Panc1 (cell line): ENCODE measurements at places on chromosomes 11 and 22.

GRCh38 chr11:47333886-47334443 lies 18.5 kb downstream of the MYBPC3 start:
- DNase-seq = no peak

GRCh38 chr11:95556342-95557163 lies 233.0 kb downstream of the FAM76B start:
- no peak for DNase-seq

DNA sequence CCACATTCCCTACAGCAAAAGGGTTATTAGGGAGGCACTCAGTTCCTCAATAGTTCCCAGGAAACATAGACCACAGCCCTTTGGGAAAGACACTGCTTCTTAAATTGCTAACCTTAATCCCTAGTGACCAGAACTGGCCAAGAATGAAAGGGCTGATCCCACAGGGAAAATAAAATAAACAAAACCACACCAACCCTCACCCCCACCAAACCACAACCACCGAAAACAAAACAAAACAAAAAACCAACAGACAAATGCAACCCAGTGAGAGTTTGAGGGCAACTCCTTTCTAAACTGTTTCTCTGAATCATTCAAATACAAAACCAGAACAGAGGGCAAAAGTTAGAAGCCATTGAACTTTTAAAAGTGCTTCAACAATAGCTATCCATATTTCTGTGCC lies 57.2 kb downstream of the NAV2 start:
- DNase-seq = no peak

GRCh38 chr11:95563859-95564258 lies 225.7 kb downstream of the FAM76B start:
- DNase-seq = no peak

GRCh38 chr11:2933375-2934020 lies 4.3 kb upstream of the PHLDA2 start:
- DNase-seq = peak; percentile 84

DNA sequence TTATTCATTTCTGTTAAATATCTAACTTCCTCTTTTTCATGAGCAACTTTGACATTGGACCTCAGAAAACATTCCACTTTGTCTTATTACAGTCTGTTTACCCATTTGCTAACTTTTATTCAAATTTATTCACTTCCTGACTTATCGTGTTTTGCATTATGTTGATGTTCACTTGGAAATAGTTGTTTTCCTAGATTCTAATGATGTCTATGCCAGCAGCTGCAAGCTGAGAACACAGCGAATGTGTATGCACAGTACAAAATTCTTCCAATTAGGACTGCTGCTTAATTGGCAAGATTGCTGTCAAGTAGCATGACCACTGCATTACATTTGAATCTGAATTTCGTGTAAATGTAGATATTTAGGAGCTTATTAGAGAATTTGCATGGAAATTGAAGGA lies 61.5 kb upstream of the GRIA4 start:
- DNase-seq = no peak

DNA sequence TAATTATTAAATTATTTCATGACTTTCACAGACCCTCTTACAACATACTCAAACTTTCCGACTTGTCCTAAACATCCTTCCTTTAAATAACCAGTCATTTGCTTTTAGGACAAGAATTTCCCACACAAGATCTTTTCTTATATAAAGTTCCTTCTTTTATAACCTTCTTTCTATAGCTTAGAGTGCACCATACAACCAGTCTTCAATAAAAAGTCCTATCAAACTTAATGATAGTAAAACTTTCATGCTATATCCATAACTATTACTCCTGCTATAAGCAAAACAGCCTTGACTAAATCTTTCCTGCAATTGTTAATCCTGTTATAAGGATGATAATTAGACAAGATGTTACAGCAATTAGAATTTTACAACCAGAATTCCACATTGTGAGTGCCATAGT lies 47.4 kb downstream of the ZNF280B start:
- no peak for DNase-seq

- no peak for DNase-seq
These were observed 97.5 kb downstream of the PARVA start for GRCh38 chr11:12474871-12475270.

DNA sequence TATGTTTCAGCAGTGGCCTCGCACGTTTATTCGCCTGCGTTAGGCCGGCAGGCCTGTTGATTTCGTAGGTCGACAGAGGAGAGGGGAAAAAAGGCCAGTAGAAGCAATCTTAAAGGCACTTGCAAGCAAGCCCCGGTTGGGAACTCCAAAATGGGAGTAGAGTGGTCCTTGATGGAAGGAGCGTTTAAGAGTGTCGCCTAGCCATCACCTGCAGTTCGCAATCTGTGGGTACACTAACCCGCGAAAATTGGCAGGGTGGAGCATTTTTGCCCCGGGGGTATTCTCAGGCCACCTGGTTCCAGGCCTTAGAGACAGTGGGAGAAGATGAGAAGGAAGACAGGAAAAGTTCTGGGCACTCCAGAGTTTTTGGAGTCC lies 1.1 kb downstream of the EWSR1 start:
- no peak for DNase-seq
